Stimulated activated memory B cell treated with anti-CD40 and anti-IgM and Interleukin-4, amounts not matched to agents 10 μg/mL and 1 μg/mL and 100 μg/mL, for 72 hours (primary cell): ENCODE measurements at places on chromosomes 11 and 22.

DNA sequence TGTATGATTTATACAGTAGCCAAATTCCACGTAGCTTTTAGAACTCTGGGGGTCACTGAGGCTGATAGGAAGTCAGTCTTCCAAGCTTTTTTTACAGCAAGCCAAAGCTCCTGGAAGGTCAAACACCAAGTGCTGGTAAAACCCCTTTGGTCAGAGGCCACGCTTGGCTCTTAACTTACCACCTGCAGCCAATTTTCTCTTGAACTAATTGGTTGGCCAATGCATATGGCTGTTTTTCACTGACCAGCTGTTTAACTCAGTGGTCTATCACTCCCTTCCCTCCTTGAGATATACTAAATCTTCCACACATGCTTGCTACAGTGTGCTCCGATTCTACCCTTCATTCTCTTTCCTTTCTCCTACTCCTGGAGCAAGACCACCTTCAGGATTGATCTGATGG lies 116.0 kb downstream of the FAR1 start:
- no peak for ATAC-seq

DNA sequence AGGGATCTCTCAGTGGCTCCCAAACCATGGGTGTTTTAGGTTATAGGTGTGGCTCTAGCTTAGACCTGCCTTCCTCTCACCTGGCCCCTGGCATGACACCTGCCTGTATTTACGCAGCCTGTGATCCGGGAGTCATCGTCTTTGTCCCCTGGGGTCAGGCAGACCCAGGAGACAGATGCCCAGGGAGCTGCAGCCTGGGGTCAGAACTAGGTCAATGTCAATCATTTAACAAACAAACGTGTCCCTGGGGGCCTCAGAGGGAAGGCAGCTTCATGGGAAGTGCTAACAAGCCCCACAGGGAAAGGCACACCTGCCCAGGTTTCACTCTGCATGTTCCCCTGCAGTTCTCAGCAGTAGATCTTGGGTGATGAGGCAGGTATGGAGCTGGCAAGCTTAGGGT lies 12.0 kb downstream of the BACE1-AS start:
- no peak for ATAC-seq

DNA sequence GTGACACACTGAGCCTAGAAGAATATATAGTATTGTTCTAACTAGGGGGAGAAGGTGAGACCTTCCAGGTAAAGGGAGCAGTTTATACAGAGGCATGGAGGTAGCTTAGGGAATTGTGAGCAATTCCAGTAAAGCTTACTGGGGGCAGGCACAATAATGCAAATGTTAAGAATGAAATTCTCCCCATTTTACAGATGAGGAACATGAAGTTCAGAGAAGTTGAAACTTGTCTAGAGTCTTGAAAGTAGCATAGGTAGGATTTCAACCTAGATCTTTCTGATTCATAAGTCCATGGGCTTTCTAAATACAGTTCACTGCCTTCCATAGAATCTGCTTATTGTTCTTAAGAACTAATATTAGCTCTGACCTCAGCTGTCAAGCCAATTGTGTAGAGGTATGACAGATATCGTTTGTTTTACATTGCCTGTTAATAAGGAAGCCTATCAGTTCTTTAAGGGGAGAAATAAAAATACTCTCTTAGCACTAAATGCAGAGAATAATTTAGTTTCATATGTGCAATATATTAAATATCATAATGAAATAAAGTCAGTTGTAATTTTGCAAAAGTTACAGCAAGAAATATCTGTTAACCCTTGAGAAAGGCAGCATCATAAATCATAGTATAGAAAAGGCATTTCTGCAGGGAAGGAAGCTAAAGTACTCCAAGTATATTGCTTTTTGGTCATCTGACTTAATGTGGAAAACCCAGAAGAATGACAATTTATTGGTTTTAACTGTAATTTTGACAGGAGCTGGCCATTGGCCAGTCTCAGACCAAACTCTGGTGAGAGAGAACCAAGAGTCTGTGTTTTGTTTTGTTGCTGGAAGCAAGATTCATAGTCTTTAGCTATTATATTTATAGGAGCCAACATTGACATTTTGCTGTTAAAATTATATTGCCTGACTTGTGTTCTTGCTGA lies 181.8 kb downstream of the UVRAG start:
- ATAC-seq, result no peak

- no peak for ATAC-seq
These were observed 679 bp upstream of the DPP3 start for GRCh38 chr11:66479394-66480116.

DNA sequence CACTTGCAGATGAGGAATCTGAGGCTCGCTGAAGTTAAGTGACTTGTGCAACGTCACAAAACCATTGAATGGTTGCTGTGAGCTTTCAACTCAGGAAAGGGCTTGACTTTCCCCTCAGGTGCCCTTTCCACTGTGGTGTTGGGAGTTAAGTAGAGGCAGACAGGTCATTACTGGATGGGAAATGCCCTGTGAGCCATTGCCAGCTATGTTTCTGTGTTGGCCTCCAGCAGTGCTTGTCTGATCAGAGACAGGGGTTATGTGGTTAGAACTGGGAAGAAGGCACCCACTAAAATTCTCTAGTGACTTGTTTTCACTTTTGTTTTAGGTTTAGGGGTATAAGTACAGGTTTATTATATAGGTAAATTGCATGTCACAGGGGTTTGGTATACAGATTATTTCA lies 96.6 kb downstream of the FDX1 start:
- ATAC-seq, result no peak

GRCh38 chr11:66081505-66081904 lies 11.4 kb downstream of the PACS1 start:
- ATAC-seq, result peak; percentile 96

DNA sequence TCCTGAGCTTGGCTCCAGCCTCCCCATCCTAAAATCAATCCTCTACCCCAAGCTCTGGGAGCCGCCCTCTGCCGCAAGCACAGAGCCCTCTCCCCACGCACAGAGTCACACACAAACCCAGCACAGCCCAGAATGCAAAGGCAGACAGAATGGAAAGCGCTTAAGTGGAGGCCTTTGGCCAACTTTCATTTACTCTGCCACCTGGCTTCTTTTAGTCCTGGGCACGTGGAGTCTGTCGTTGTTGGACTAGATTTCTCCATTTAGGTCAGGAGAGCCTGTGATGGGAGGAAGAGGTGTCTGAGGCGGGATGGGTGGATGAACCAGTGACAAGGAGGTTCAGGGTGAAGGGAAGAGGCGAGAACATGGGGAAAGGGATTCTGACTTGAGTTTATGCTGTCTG lies 191.7 kb downstream of the DSCAML1 start:
- ATAC-seq, result no peak

- no peak for ATAC-seq
These were observed at the start of gene OR10A2 for GRCh38 chr11:6862961-6863360. TSS of gene OR10A2 (plus strand) at chr11:6863057. CDS start at chr11:6869755, 6,698 bp downstream.

DNA sequence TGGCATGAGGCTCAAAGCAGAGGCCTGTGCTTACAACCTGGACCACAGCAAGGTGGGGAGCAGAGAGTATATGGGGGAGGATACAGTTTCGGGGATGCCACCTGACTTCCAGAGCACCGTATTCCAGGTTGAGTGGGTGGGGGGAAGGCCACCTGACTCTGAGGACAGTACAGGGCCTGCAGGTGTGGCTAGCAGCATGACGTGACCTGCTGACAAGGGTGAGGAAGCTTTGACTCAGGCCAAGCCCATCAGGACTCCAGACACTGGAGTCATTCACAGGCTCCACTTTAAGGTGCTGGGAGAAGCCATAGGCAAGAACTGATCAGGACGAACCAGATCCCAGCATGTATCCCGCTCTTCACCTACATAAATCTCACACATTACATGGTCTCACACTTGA lies 34.6 kb upstream of the CRTAM start:
- ATAC-seq, result no peak

DNA sequence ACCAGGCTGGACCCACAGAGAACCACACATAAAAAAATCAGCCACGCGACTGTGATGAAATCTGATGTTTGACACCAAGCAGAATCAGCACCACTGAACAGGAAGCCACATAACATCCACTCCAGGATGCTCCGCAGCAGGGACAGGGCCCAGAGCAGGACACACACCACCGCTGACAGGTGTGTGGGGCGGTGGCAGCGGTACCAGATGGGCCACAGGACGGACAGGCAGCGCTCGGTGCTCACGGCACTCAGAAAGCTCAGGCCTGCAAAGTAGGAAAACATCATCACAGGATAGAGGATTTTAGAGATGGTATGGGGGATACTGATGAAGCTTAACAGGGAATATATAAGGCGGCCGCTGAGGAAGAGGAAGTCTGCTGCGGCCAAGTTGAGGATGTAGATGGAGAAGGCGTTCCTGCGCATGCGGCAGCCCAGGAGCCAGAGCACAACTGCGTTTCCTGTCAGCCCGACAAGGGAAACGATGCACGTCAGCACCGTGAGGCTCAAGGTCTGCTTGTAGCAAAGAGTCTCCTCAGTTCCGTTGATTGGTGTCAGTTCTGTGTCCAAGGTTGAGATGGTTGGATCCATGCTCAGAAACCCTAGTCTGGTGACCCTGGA lies 4.9 kb downstream of the MRGPRX1 start:
- no peak for ATAC-seq

- ATAC-seq, result no peak
These were observed 51.3 kb downstream of the MYH9 start for GRCh38 chr22:36336246-36337182.

GRCh38 chr22:19429950-19430889 lies 1.3 kb downstream of the HIRA start:
- no peak for ATAC-seq

DNA sequence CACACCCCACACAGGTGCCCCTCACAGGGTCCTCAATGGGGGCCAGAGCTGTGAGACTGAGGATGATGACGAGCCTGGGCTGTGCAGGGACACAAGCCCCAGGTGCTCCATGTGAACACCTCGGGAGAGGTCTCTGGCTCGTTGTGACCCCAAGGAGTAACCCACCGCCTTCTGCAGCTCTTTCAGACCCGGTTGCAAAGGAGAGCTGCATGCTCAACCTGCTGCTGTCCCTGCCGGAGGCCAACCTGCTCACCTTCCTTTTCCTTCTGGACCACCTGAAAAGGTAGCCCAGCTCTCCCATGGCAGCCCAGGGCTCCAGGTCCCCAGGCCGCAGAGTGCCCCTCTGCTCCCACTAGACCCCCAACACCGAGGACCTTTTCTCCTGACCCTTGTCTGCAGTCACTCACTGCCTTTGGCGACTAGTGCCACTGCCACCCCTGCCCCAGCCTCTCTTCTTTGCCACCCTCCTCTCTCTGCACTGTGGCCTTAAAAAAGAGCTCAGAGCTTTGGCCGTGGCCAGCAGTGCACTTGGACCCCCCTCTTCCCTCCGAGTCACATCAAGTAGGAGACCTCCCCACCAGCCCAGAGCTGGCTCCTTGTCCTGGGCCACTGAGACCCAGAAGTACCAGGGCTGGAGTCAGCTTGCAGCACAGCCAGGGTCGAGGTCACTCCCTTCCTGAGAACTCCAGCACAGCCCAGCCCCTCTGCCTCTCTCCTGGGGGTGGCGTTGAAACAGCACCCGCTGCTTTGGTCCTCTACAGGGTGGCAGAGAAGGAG lies 133.7 kb downstream of the BCR start:
- no peak for ATAC-seq

- peak; percentile 87 for ATAC-seq
These were observed 29.9 kb downstream of the TRPC6 start for GRCh38 chr11:101553891-101554292.

- no peak for ATAC-seq
These were observed 158.8 kb downstream of the CTTN start for GRCh38 chr11:70556884-70557741.

- ATAC-seq, result no peak
These were observed 54.6 kb downstream of the OTOG start for GRCh38 chr11:17601676-17602075.

DNA sequence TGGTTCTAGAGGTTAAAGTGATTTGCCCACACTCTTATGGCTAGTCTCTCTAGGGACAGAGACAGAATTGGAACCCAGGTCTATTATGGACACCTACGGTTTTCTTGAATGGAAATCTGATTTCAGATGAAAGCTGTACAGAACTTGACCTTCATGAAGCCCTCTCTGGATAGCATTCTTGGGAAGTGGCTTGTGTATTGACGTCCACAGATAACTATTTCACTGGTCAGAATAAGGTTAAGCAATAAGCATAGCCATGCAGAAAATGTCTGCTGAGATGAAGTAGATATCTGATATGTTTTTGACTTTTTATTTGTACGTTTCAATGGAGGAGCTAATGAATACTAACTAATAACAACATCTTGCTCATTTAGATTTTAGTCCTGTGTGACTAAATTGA lies 1.1 kb downstream of the TLCD5 start:
- no peak for ATAC-seq

DNA sequence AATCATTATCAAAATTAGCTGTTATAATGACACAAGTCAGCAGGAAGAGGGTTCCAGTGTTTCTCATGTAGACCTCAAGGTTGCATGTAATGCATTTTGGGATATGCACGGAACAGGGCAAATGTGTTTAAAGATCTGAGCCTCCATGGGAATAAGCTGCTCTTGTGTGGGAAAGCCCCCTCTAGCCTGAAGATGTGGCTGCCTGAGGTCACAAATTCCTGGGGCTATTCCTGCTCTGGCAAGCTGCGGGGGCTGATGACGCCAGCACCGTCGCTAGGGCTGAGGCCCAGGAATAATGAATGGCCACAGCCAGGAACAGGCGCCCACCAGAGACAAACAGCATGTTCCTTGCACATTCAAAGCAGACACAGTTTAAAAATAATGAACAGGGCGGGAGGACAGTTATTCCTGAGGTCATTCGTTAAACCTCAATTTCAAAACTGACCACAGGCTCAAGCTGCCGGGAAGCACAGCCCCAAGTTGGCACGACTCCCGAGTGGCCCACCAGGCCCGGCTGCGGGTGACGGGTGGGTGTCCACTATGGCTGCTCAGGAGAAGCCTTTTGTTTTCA lies 11.7 kb downstream of the OSBPL5 start:
- no peak for ATAC-seq

DNA sequence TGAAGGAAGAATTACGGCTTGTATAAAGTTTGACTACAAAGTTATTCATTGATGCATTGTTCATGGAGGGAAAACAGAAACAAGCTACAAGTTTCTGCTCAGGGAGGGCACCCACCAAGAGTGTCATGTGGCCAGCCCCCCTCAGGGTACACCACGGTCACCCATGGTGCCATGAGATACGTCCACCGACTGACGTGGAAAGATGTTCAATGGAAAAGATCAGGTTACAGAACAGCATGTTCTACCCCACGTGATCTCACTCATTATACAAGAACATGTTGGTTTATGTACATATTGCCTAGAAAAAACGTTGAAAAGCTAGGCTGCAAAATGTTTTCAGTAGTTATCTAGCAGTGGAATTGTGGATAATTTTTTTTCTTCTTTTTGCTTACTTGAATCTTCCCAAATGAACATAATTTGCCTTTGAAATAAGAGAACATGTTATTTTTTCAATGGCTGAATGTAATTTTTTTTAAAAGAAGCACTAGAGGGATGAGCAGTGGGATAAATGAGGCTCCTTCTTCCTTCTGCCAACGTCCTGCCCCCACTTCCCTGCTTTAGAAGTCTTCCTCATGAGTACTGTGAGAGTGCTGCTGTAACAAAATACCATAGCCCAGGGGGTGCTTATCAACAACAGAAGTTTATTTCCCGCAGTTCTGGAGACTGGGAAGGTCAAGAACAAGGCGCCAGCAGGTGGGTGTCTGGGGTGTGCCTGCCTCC lies 22.5 kb downstream of the RCN1 start:
- no peak for ATAC-seq

- ATAC-seq, result no peak
These were observed 16.7 kb upstream of the RANBP1 start for GRCh38 chr22:20099099-20099711.

- no peak for ATAC-seq
These were observed 6.5 kb downstream of the MAPK8IP2 start for GRCh38 chr22:50606946-50607658.
